ENCODE measurements at places on chromosomes 12 and 14.

DNA sequence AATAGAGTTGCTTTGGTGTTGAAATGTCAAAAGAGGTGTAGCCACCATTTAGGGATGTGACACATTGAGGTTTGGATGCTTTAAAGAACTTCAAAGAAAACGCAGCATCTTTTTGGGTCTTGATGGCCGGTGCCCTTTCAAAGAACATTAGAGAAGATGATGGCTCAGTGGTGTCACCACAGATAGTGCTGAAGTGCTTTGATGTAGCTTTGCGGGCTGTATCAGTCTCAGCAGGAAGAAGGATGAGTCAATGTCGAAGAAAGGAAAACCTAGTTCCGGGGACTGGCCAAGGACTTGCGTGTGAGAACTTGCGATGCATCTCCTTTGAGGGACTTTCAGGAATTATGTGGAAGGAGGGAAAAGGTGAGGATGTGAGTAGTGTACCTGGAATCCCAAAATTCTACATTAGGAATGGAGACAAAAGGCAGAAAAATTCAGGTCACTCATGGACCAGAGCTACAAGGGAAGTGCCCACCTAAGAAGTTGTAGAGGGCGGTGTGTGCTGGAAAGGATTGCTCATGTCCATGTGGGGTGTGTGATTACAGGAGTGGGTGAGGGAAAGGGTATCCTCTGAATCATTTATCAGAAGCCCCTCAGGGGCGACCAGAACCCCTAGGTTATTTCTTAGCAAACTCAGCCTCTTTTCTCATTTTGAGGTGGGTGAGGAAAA is 39.7 kb upstream of the GZMB start:
- no peak for DNase-seq

DNA sequence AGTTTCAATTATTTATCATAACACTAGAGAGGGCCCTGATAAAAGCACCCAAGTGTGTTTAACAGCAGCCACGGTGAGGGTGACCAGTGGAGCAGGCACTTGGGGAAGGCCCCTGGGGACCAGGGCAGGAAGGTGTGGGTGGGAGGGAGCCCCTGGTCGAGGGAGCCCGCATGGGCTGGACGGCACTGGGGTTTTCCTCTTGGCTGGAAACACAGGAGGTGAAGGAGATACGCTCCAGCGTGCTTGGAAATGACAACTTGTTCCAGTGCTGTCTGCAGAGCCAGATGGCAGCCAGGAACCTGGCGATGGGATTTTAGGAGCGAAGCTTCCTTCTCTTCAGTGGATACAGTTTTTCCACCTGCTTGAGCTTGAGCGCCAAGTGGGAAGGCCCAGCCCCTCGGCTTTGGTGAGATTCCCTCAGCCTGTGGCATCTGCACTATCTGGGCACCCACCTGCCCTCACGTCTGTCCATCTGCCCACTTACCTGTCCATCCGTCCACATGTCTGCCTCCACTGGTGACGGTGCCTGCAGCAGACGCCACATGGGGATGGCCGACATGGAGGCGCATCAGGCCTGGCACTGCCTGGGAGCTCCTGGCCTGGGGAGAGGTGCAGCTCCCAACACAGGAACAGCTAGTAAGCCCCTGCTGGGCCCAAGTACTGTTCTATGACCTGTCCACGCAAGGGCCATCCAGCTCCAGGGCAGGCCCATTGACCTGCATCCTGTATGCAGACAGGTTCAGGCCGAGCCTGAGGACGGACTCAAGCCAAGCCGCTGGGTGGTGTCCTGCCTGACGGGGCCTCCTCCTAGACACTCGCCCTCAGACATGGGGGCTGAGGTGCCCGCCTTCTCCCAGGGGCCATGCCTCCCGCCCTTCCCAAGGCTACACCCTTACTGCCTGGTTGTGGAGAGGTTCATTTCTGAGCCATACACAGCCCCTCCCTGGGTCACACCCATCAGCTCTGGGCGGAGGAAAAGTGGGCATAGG is 192.2 kb upstream of the C14orf180 start:
- DNase-seq, result no peak

DNA sequence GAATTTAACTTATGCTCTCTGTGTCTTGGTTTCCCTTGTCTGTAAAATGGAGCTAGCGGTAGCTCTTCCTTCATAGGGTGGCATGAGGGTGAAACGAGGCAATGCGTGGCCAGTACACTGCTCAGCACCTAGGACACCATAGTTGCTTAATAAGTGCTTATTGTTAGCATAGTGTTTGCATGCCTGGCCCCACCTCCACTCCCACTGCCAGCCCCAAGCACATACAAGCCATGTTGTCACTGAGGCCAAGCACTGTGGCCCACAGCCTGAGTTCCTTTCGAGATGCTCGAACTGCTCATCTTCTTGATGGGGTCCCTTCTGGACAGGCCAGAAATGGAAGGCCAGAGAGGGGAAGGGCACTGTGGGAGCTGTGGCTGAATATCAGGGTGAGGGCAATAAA is 839 bp downstream of the FICD start:
- no peak for DNase-seq

DNA sequence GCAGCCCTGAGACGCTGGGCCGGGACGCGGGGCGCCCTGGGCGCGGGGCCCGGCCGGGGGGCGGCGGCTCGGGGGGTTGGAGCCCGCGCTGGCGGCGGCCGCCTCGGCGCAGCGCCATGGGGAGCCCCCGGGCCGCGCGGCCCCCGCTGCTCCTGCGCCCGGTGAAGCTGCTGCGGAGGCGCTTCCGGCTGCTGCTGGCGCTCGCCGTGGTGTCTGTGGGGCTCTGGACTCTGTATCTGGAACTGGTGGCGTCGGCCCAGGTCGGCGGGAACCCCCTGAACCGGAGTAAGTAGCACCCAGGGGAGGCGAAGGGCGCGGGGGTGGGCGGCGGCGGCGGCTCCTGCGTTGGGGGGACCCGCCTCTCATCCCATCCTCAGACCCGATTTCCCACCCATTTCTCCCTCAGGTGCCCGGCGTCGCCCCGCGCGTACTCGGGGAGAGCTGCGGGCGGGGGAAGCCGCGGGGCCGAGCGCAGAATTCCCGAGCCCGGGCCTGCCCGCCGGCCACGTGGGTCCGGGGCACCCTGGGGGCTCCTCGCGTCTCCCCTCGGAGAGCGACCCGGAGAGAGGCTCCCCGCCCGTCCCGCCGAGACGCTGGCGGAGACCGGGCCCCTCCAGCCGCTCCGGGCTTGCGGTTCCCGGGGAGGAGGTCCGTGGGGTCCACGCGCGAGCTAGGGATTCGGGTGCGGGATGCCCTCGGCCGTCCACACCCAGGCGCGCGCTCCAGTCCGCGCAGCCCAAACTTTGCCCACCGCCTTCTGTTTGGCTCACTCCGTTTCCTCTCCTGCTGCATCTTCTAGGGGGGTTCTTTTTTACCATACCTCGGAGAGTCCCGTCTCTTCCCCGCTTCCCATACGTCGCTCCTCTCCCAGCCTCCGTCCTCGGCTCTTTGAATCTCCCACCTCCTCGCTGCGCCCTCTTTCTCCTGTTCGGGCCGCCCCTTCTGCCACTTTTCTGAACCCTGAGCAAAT is 807 bp downstream of the B4GALNT3 start:
- DNase-seq, result no peak

GRCh38 chr14:26199590-26200370 is 398.1 kb downstream of the NOVA1 start:
- DNase-seq, result no peak

- peak; percentile 60 for DNase-seq
Observed at GRCh38 chr12:58249610-58250009, 308.2 kb downstream of the ATP23 start.

DNA sequence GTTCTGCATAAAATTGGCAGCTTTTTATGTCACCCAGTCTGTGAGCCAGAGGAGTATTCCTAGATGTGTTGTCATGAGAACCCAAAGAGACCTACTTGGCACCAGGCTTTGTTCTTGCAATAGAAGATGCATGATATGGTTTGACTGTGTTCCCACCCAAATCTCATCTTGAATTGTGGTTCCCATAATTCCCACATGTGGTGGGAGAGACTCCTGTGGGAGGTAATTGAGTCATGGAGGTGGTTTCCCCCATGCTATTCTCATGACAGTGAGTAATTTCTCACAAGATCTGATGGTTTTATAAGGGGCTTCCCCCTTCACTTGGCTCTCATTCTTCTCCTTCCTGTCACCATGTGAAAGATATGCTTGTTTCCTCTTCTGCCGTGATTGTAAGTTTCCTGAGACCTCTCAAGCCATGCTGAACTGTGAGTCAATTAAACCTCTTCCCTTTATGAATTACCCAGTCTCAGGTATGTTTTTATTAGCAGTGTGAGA is 572.0 kb upstream of the ATP2B1 start:
- peak; percentile 53 for DNase-seq

DNA sequence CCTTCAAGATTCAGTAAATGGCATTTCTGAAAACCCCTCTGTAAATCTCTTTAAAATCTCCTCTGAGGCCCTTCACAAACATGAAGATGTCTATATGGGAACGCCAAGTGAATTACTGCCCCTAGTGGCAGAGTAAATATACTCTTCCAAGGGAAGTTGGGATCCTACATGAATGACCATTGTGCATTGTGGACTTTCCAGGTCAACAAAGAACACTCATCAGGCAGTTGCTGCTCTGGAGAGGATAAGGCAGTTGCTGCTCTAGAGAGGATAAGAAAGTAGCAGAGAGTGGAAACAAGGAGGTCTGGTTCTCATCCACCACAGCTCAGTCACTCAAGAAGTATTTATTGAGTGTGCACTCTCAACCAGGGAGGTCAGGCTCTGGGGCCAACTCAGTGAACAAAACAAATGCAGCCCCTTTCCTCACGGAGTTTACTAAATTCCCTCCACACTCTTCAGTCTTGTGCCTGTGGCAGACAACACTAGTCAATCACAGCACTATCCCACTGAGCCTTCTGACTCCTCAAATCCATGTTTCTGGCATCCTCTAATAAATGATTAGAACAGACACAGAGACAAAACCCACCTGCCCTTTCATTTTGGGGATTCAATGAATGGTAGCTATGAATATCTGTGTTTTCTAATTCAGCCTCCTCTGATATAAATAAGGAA is 52.9 kb downstream of the SVOP start:
- no peak for DNase-seq

DNA sequence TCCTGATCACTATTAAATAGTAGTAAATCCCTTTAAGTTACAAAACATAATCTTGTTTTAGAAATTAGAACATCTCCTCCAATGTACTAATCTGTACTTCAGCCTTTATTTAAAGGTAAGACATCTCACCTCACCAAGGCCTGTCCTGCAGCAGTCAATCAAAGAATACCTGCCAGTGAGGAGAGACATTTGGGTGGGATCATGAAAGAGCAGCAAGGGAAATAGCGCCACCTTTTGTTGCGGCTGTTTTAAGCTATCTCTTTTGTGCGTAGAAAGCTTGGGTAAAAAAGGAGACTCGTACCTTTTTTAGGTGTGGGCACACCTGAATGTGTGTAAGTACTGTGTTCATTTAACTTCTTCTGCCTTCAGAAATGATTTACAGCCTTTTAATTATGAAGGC is 117.8 kb upstream of the TMTC1 start:
- no peak for DNase-seq

- DNase-seq, result no peak
Observed at GRCh38 chr12:124515981-124516380, 51.4 kb downstream of the NCOR2 start.
